ENCODE measurements at places on chromosomes 6 and 20.
A peak's percentile ranks its signal among the peaks of the same experiment; 100 is the strongest.

DNA sequence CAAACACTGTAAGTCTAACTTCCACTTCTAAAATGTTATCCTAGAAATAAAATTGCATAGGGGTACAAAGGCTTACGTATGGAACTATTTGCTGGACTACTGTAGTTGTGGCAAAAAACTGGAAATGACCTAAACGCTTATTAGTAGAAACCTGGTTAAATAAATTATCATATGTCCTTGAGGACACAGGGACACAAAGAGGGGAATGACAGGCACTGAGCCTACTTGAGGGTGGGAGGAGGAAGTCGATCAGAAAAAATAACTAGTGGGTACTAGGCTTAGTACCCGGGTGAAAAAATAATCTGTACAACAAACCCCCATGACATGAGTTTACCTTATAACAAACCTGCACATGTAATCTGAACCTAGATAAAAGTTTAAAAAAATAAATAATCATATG is 28.4 kb downstream of the BCAS1 start:
- no peak for DNase-seq

GRCh38 chr20:61290721-61291120 is 38.7 kb downstream of the CDH4 start:
- no peak for DNase-seq

GRCh38 chr6:21245488-21245887 is 348.1 kb upstream of the SOX4 start:
- DNase-seq = no peak

DNA sequence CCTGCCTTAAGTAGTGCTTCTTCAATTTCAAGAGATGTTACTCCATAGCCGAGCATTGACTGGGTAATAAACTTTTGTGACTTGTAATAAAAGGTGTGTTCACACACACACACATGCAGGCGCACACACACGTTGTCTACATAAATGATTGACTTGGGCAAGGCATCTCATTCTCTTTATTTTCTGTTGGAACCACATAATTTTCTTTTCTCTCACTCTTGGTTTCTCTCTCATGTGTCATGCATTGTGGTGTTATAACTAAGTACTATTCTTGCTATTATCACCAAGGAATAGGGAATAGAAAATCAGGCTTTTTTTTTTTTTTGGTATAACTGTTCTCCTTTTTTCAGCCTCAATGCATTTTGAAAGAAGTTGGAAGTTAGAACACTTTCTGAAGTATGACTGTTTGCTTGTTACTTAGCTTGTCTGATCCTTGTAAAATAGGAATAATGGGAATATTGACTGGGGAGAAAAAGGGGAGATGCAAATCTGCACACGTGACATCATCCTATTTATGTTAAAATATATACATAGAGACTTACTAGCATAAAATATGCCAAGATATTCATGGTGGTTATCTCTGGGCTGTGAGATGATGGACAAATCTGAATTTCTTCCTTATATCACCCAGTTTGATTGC is 26.1 kb upstream of the CD83 start:
- no peak for DNase-seq

- no peak for DNase-seq
Observed at GRCh38 chr6:170224694-170225660, 65.9 kb downstream of the DLL1 start.

- DNase-seq = peak; percentile 77
Observed at GRCh38 chr6:126030045-126030444, 43.7 kb downstream of the TRMT11 start.

GRCh38 chr6:78701407-78701806 is 165.9 kb upstream of the IRAK1BP1 start:
- DNase-seq = no peak

DNA sequence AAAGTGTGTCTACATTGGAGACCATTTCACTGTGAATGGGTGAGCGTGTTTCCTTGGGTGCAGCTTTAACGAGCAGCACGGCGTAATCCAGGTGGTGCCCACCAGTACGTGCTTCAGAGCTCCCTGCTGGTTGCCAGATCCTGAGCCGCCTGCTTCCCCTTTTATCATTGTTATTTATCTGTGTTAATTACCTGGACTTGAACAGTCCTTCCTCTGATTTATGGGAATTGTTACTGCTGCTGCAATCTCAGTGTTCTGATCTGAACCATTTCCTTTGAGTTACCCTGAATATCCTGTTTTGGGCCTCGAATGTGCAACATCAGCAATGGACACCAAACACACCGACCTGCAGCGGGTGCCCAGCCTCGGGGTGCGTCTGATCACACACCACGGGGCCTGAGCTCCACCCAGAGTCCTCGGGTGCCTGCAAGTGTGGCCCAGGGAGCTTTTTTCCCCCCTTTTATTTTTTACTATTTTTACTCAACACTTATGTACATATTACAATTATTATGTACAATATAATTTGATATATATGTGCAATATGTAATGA is 81.3 kb downstream of the RPP40 start:
- DNase-seq = no peak

DNA sequence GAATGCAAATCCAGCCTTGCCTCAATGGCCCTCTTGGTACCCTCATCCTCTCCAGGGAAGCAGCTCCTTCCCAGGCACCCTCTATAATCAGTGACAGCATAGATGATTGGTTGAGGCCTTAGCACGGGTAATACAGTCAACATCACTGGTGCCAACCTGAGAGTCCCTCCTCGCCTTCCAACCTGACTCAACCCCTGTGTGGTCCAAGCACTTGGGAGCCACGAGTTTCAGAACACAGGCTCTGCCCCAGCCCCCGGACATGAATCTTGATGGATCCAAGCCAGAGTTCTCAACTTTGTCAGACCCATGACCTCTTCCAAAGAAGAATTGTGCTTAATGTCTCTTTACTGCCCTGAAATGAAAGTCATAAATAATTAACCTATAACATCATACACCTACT is 213.9 kb downstream of the PREX1 start:
- DNase-seq = no peak

- DNase-seq = no peak
Observed at GRCh38 chr6:5050009-5050408, 35.1 kb upstream of the PPP1R3G start.

- DNase-seq = no peak
Observed at GRCh38 chr20:36173451-36173933, 19.0 kb downstream of the EPB41L1 start.

DNA sequence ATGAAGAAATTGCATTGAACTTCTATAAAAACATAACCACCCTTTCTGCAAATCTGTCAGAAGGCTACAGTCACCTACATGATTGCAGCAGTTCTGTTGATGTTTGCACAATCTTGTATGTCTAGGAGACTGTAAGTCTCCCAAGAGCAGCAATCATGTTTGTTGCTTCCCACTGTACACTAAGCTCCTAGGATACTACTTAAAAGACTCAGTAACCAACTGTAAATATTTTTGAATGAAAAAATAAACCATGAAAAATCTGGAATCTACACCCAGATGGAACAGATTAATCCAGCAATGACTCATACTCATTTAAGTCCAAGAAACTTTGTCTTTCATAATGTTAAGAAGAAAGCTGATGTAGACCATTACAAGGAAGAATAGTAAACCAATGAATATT is 168.5 kb upstream of the ATXN1 start:
- peak; percentile 89 for DNase-seq

GRCh38 chr6:120960761-120961160 is 373.5 kb downstream of the TBC1D32 start:
- DNase-seq = no peak

GRCh38 chr6:74651948-74652842 is 553.7 kb downstream of the COL12A1 start:
- DNase-seq = no peak

All from foreskin melanocyte (primary cell).